Neuronal stem cell (in vitro differentiated cells): ENCODE measurements at places on chromosomes 2 and 18.

DNA sequence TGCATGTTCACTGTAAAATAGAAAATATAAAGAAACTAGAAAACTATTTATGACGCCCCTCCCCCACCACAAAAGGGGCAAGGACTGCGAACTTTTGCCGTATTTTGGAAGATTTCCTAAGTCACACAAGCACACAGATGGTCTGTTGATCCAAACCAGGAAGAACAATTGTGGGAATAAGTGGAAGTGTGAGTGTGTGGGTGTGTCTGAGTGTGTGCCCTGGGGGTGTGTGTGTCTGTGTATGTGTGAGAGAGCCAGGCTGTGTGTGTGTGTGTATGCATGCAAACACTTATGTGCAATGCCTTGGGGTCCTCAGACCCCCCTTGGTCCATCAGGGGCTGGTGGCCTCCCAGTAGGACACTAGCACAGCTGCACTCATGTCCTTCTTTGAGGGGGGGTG lies 43.1 kb downstream of the HPCAL1 start:
- DNase-seq = no peak

DNA sequence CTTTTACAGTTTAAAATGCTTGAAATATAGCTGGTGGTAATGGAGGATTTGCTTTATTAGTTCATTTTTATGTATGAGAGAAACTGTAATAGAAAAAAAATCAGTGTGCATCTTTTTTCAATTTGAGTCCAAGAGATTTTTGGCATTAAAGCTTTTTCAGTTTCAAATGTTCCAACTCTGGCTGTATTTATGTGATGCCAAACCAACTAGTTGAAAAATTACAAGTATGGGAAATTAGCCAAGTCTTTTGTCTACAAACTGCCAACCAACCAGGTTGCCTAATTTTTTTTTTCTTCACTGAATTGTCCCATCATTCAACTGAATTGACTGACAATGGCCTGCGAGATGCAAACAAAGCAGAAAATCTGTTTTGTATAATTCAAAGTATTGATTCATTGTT lies 95.7 kb downstream of the ICOS start:
- no peak for DNase-seq

GRCh38 chr2:18436503-18437005 lies 123.9 kb downstream of the RDH14 start:
- no peak for DNase-seq

DNA sequence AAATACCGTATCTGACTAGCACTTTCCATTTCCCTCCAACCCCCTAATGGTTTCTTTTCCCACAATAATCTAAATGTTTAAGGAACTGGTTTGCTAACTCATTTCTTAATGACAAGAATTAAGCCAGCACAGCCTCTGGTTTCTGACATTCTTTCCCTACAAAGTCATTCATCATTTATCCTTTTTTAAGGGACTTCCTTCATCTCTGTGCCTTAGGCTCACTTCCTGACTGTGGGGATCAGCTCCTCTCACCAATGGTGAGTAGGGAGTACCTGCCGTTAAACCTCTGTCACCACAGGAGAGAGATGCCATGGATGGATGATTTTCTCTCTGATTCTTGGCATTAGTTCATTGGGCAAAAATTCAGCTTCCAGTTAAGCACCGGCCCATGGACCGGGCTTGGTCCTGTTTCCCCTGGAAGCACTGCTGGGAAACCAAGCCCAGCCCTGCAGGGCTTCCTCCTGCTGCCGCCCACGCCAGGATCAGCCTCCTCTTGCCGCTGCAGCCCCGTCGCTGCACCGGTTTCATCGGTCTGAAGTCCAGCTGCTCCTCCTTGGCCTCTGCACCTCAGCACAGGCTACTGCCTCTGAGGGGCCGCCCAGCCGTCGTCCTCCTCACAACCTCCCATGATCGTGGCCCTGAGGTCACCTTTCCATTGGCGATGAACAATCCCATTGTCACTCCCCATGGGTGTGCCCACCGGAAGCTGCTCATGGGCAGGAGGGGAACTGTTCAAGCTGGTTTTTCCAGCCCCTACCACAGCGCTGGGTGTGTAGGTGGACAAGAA lies 64.0 kb upstream of the ZNF516 start:
- no peak for DNase-seq

DNA sequence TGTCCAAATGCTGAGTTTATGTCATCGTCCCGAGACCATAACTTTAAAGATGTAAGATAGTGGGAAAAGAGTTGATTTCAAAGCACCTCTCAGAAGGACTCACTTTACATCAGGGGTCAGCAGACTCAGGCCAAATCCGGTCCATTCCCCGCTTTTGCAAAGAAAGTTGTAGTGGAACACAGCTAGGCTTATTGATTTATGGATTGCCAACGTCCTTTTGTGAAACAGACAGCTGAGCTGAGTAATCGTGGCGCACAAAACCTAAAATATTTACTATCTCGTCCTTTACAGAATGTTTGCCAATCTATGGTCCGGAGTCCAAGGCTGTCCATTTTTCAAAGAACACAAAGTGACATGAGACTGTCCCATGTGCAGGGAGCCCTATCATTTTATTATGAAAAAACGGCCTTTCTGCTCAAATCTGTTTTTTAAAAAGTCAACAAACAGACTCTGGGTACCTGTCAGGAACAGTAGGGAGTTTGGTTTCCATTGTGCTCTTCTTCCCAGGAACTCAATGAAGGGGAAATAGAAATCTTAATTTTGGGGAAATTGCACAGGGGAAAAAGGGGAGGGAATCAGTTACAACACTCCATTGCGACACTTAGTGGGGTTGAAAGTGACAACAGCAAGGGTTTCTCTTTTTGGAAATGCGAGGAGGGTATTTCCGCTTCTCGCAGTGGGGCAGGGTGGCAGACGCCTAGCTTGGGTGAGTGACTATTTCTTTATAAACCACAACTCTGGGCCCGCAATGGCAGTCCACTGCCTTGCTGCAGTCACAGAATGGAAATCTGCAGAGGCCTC lies at the start of gene IL1RN:
Gene IL1RN (plus strand): TSS at position 754 of the 801 bp plus-strand sequence. CDS start 27 bp downstream, at position 781.
- no peak for DNase-seq

DNA sequence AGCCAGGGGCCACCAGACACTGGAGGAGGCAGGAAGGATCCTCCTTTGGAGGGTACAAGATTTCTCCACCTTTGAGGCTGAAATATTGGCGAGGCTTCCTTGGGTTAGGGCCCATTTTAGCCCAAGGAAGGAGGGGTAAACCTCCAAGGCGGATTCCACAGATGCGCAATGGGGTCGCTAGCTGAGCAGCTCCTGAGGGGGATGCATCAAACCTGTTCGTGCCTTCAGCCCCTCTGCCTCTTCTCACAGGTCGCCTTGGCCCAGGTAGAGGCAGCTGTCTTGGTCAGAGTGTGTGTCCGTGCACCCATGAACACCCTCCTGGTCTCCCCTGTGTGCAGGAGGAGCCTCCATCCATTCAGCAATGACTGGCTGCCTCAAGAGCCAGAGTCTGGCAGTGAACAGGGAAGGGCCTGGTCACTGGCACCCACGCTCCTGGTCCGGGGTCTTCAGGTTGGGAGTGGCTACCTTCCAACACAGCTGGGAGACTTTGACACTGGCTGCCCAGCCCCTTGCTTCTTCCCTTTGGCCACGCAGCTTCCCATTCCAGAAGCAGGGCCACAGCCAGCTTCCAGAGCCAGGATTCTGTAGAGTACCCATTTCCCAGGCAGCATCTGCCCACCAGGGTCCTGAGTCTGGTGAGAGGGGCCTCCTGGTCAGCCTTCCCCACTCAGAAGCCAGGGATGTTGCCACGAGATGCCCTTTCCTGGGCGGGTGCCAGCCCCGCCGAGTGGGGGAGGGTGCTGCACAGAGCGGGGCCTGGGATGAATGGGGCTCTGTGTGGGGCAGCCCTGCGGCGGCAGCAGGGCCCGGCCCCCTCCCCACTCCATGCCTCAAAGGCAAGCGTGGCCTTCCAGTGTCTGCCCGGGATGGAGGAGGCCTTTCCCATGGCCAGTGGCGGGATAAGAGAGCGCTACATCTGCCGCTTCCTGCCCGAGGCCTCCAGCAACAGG lies 95.8 kb upstream of the GPC1 start:
- DNase-seq = no peak

DNA sequence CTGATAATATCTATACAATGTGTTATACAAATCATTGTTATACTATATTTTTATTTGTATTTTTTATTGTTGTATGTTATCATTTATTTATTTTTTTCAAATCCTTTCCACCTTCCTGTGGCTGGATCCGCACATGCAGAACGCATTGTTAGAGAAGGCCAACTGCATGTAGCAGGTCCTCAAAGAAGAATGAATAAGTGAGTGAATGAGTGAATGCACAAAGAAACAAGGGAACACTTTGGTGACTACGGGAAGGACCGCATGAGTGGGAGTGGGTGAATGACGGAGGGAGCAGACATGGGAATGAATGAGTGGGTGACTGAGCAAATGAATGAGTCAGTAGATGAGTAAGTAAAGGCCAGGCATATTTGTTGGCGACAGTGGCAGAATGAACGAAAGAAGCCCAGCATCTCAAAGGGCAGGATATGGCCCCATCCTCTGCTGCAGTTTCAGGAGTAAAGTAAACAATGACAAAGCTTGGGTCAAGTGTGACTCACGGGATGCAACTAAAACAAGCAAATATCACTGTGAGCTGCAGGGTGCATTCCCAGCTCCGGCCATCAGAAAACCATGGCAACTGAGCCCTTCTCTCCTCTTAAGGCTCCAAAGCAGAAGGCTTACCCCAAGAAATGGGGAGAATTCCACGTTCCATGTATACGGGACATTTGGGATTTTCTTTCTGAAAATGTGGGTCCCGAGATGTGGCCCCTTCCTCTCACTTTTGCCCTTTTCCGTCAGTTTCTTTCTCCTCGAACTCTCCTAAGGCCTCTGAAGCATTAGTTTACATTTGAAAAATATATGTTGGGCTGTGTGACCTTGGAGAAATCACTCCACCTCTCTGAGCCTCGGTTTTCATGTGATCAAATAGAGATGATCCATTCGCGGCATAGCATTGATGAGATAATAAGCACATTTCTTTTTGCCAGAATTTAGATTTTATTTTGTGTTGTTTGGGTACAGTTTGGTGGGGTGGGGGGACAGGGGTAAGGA lies 24.5 kb downstream of the KCNF1 start:
- DNase-seq = no peak

DNA sequence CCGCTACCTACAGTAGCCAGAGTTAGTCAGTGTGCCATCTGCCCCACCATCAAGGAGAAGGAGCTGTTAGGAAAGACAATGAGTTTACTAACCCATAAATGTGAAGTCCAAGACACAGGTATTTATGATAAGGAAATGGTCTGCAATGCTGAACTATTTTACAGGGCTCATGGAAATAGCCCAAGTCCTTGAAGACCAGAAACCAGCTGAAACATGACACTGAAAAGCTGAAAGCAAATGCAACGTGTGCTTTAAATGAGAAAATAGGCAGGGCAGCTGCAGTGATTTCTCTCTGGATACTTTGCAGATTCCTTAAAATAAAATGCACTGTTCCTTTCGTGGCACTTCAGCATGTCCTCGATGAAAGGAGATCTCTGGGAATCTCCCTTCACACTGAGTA lies 256.4 kb upstream of the TCF4 start:
- no peak for DNase-seq

- no peak for DNase-seq
These were observed 79.6 kb upstream of the UBXN4 start for GRCh38 chr2:135662088-135662487.

DNA sequence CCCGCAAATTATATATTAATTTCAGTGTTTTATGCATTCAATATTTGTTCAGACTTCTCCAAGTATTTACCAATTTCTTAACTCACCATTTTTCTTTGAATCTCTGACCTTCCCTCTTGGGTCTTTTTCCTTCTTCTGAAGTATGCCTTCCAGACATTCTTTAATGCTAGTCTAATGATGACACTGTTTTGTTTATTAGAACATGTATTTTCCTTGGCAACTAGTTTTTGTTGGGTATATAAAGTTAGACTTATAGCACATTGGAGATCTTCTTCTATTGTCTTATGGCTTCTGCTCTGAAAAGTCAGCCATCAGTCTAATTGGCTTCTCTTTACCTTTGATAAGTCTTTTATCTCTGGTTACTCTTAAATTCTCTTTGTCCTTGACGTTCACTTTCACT lies 423.2 kb upstream of the NRP2 start:
- DNase-seq = no peak

DNA sequence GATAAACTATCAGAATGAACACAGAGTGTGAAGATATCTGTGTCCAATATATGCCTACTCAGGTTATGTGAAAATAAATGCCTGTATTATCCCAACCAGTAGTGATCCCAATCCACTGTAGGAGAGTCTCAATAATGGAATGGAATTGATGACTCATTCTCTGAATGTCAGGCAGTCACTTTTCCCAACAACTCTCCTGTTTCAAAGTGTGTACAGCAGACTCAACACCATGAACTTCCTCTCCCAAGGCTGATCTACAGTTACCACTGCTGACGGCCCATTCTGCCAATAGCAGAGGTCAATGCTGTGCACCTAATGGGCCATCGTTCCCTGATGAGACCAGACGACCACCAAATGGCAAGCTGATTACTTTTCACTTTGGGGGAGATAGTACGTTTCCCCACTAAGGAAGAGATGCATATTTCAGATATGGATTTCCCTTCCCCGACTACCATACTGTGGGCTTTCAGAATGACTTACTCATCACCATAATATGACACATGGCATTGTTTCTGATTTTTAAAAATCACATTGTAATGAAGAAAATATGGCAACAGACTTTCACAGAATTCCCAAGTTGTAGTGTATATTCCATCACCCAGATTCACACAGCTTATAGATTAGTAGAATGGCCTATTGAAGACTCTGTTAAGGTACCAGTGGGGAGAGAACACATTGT lies 601.7 kb upstream of the VRK2 start:
- DNase-seq = no peak
